GM20000 (cell line): ENCODE measurements at places on chromosomes 7 and 10.

- no peak for DNase-seq
Measured at GRCh38 chr7:155129186-155129585, 59.1 kb downstream of the HTR5A start.

DNA sequence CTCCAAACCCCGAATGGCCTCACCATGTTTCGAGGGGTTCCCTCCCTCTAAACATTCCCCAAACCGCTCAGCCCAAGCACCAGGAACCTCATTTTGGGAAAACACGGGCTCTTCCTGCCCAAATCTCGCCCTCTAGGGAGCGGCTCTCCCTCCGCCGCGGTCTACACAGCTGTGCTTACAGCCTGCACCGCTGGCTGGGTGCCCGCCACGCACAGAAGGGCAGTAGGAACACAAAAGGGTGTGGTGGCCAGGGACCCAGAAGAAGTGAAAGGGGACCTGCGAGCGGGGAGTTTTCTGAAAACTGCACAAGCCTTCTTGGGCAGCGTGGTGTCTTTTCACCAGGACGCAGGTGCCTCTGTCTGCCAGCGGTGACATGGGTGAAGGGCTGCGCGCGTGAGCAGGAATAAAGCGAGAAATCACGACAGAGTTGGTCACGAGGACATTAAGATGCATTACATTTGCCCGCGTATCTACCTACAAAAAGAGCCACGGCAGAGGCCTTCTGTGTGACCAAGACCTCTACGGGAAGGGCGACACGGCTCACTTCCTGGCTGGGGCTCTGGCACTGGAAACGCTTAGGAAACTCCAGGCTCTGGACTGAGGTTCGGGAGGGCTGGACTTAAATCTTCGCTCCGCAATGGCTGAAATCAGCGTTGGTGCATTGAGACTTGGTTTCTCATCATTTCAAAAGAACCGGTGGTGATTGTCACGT, 171.7 kb downstream of the LSM5 start:
- no peak for DNase-seq

DNA sequence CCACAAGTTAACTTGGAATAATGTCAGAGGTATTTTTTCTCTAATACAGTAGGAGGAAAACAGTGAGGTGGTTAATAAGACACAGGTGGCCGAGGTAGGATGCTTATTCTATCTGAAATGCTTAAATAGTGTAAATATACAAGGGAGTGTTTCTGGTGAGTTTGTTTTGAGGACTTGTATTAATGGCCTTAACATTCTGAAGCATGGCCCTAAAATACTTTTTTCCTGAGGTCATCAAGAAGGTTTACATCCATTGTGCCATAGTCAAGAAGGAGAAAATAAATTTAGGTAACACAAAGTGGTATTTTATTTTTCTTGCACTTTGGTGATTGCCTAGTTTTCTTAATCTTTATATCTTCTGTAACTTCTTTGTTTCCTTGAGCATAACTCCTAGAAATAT, 18.8 kb downstream of the GNAI1 start:
- DNase-seq: no peak

- no peak for DNase-seq
Measured at GRCh38 chr10:62130948-62131347, 137.7 kb downstream of the RTKN2 start.

- no peak for DNase-seq
Measured at GRCh38 chr7:45036317-45036716, 36.3 kb downstream of the CCM2 start.
